ENCODE measurements at places on chromosomes 16 and 17. TPM values are rescaled to one million over a fixed set of nuclear protein-coding genes. Genes with fewer than 3 reads are reported as not detected.

Gene CDH8
- total RNA-seq: not detected

Gene CHST5
- not detected for total RNA-seq

Gene RHBDF2
- 19.9 TPM for total RNA-seq

Gene HOXB13
- not detected for total RNA-seq

Gene CCL3
- not detected for total RNA-seq

Gene TNFRSF13B
- total RNA-seq: not detected

Gene NPIPB5
- 7.2 TPM for total RNA-seq

Gene OTOP3
- total RNA-seq: not detected

Gene OR3A3
- total RNA-seq: not detected

Gene FBXW10B
- total RNA-seq: not detected

Gene TLCD2
- total RNA-seq: 2.6 TPM

Gene RUNDC3A
- not detected for total RNA-seq

Gene CDH13
- total RNA-seq: 59.2 TPM

Gene HOXB2
- total RNA-seq: 20.8 TPM

Gene GLIS2
- 6.7 TPM for total RNA-seq

Gene ARL5C
- not detected for total RNA-seq

Gene KCNAB3
- total RNA-seq: 1.2 TPM

Gene FZD2
- 9.8 TPM for total RNA-seq

Gene IFI35
- total RNA-seq: 79.6 TPM

Gene INCA1
- under 0.01 TPM for total RNA-seq

Gene BCL6B
- 0.18 TPM for total RNA-seq

Gene CEP295NL
- total RNA-seq: not detected

Gene RNF112
- 4.3 TPM for total RNA-seq

Gene FSCN2
- total RNA-seq: 0.35 TPM

Gene LDHD
- total RNA-seq: 0.86 TPM

Gene C17orf50
- not detected for total RNA-seq

Gene WNK4
- 13.6 TPM for total RNA-seq

Gene ADAD2
- not detected for total RNA-seq

Gene NPIPA8
- not detected for total RNA-seq

Gene ENDOV
- 14.7 TPM for total RNA-seq

Gene CDRT4
- total RNA-seq: 0.35 TPM

Gene PRR35
- not detected for total RNA-seq

Gene PPL
- 0.18 TPM for total RNA-seq

Gene TBC1D3C
- not detected for total RNA-seq

Gene WFDC1
- not detected for total RNA-seq

Gene CA4
- total RNA-seq: not detected

Gene PRR29
- under 0.01 TPM for total RNA-seq

All from myometrial cell (primary cell).